T-helper 1 cell (primary cell): ENCODE measurements at places on chromosomes 2 and 18.

DNA sequence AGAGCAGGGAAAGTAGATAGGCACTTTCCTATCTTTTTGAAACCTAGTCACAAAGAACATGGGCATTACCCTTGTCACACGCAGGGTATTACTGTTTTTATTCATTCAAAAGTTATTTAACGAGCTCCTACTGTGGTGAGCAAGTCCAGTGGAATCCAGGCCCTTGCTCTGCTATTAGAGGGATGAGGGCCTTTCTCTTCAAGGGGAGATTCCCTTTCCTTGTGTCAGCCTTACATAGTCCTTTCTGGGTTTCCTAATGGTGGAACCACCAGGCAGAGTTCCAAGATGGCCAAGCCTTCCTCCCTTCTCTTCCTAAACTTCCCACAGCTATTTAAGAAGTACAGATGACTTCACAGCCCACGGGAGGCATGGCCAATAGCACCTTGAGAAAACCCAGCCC lies 64.6 kb downstream of the SPTBN1 start:
- DNase-seq: no peak

DNA sequence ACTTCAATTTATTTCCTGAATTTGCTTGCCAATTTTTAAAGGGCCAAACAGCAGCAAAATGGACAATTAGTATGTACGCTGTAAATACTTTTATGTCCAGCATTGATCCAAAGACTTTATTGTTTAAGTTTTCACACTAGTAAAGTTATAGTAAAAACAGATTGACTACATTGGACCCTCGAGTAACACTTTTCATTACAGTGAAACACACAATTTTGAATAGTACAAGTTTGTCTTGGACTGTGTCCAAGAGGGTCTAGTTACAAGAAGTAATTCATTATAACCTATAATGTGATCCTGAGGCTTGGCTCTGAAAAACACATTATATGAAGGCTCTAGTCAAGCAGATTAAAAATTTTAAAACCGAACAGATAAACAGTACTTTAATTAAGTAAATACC lies 11.4 kb upstream of the RBBP8 start:
- no peak for DNase-seq

GRCh38 chr2:46385786-46386577 lies 88.8 kb downstream of the EPAS1 start:
- no peak for DNase-seq

- no peak for DNase-seq
Observed at GRCh38 chr2:46497766-46498165, 18.4 kb downstream of the TMEM247 start.

GRCh38 chr2:95393901-95394300 lies 8.6 kb upstream of the FAHD2A start:
- no peak for DNase-seq

- DNase-seq: no peak
Observed at GRCh38 chr2:147342329-147342728, 502.5 kb upstream of the ACVR2A start.
